ENCODE measurements at places on chromosomes 7 and 10. TPM values are rescaled to one million over a fixed set of nuclear protein-coding genes. Genes with fewer than 3 reads are reported as not detected.

TFAM gene
- polyA plus RNA-seq: 78.3 TPM

- DNase-seq: no peak
Measured at GRCh38 chr7:4549681-4550080, 132.4 kb upstream of the FOXK1 start.

GRCh38 chr10:79378647-79379511, 31.6 kb downstream of the PPIF start:
- no peak for DNase-seq

- no peak for DNase-seq
Measured at GRCh38 chr7:20403331-20403730, 72.6 kb downstream of the ITGB8 start.

DNA sequence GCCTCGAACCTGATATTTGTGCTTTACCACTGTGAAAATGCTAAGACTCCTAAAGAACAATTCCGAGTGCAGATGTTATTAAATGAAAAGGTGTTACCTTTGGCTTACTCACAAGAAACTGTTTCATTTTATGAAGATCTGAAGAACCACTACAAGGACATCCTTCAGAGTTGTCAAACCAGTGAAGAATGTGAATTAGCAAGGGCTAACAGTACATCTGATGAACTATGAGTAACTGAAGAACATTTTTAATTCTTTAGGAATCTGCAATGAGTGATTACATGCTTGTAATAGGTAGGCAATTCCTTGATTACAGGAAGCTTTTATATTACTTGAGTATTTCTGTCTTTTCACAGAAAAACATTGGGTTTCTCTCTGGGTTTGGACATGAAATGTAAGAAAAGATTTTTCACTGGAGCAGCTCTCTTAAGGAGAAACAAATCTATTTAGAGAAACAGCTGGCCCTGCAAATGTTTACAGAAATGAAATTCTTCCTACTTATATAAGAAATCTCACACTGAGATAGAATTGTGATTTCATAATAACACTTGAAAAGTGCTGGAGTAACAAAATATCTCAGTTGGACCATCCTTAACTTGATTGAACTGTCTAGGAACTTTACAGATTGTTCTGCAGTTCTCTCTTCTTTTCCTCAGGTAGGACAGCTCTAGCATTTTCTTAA, 47.7 kb downstream of the MINPP1 start:
- no peak for DNase-seq

DNA sequence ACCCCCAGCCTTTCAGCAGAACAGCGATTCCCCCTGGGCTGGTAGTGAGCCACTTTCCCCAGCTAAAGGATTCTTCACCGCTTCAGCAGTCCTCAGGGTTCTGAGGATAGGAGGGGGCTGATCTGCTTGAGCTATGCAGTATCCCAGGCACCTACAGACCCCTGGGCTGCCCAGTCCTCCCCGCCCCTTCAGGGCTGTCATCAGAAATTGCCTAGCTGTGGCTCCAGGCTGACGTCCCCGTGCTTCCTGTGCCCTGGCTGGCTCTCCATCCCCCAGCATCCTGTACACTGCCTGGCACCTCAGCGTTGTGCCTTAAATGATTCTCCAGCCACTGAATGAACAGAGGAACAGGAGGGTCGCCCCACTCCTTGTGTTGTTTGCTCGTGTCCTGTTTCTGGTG, 38.4 kb upstream of the CDH23 start:
- no peak for DNase-seq

Data from right renal cortex interstitium (tissue), 3 donors.